ENCODE measurements at places on chromosomes 1 and 21.

DNA sequence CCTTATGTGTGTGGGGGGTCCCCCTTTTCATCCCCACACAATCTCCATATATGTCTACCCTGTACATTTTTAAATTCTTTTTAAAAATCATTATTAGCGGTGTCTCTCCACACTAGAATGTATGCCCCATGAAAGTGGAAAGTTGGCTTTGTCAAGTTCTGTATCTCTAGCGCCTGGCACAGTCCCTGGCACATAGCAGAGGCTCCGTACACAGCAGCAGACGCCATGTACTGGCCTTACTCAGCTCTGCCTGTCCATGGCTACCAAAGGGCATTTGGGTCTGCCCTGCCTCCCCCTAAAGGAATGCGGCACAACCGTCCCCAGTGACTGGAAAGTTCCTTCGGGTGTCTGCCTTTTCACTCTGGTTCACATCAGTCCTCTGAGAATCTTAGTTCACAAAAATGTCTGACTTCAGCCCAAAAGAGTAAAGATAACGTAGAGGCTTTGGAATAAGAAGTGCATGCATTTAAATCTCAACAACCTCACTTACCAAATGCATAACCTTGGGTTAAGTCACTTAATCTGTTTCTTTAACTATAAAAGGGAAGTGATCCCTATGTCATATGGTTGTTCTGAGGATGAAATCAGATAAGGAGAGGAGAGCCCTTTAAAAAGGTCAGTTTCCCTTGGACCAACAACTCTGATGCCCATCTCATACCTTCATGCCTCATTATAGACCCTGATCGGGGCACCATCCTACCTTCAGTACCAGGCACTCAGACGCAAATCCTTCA, 61.1 kb downstream of the CD46 start:
- DNase-seq: no peak

GRCh38 chr1:222373831-222374602, 173.9 kb downstream of the HHIPL2 start:
- DNase-seq: no peak

- DNase-seq: no peak
Measured at GRCh38 chr1:222028116-222028515, 286.2 kb upstream of the DUSP10 start.

- DNase-seq: no peak
Measured at GRCh38 chr1:65359888-65360287, 50.5 kb downstream of the DNAJC6 start.

DNA sequence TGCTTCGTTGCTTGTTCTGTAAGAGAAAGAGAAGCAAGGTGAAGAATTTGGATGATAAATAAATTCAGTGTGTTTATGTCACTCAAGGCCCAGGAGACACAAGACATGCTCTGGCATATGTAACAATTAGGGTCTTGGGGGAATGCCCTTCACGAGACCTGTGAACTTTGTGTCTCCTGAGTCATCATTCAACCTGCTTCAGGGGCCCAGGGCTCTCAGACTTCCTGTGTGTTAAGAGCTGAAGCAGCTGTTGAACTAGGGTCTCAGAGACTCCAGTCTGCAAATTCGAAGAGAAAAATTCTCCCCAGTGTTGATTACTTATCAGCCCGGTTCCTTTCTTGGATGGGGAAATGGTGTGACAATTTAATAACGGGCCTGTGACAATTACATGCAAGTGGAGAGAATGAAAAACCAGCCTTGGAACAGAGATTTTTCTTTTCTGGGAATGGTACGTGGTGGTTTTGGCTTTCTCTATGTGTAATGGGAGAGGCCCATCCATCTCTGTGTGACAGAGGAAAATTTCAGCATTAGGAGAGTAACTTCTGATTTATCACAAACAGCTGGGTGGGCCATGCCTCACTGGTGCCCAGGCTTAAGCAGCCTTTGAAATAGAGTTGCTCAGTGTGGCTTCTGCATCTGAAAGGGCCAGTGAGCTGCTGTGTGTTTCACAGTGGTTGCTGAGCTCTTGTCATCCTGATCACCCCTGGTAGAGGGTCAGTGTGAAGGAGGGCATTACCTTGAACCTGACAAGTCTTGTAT, 22.4 kb downstream of the HUNK start:
- no peak for DNase-seq

DNA sequence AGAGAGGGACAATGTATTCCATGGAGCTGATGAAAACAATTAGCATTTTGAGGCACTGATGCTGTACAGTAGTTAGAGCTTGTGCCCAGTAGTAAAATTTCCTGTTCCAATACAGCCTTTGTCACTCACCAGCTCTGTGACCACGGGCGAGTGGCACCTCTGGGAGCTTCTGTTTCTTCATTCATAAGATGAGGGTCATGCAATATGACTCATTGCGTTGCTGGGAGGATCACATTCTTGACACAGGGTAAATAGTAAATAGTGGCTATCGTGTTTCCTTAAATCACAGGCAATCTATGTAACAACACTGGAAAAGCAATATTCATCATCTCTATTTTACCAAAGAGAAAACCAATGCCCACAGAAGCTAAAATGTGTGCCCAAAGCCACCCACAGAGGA, 4.5 kb upstream of the LRRC52 start:
- DNase-seq: no peak
